ENCODE measurements at places on chromosomes 3 and 15. TPM values are rescaled to one million over a fixed set of nuclear protein-coding genes. Genes with fewer than 3 reads are reported as not detected.

The IGSF11 gene
- 10.2 TPM for total RNA-seq

The HRH1 gene
- 2.0 TPM for total RNA-seq

The SH2D7 gene
- total RNA-seq: not detected

The FEZF2 gene
- total RNA-seq: 12.2 TPM

Data from frontal cortex (tissue), 4 donors.